Heart left ventricle (tissue), 16 donors: ENCODE measurements at places on chromosomes 12 and 14. TPM values are rescaled to one million over a fixed set of nuclear protein-coding genes. Genes with fewer than 3 reads are reported as not detected.
A peak's percentile ranks its signal among the peaks of the same experiment; 100 is the strongest.

- no peak for DNase-seq
- H3K27me3 ChIP-seq: no peaks in the 10 kb centered on the region
- no peaks in the 10 kb centered on the region for H3K4me1 ChIP-seq
Observed at GRCh38 chr12:82841487-82841904, 154.8 kb downstream of the TMTC2 start.

Gene PLEKHH1
- total RNA-seq: 6.0 TPM

GRCh38 chr12:106001837-106002218, 136.9 kb downstream of the NUAK1 start:
- H3K4me1 ChIP-seq: no peaks in the 10 kb centered on the region
- no peak overlapping the region for H3K27ac ChIP-seq
- no peaks in the 10 kb centered on the region for H3K27me3 ChIP-seq
- H3K4me3 ChIP-seq: no peak overlapping the region
- DNase-seq: no peak

Gene TEX22
- total RNA-seq: not detected

Gene WNT1
- total RNA-seq: not detected

Gene LTB4R2
- total RNA-seq: 3.8 TPM

- H3K4me3 ChIP-seq: peak overlapping the region; percentile 98
- DNase-seq: no peak
- H3K4me1 ChIP-seq: peaks cover 45% of the 10 kb centered on the region
- no peaks in the 10 kb centered on the region for H3K27me3 ChIP-seq
Observed at GRCh38 chr14:58297412-58297761, 968 bp upstream of the ARID4A start.

Gene KLRC2
- total RNA-seq: not detected

GRCh38 chr14:49975276-49975675, 82.4 kb downstream of the ARF6 start:
- no peak overlapping the region for H3K27ac ChIP-seq
- H3K27me3 ChIP-seq: no peaks in the 10 kb centered on the region
- DNase-seq: no peak
- no peak overlapping the region for H3K4me3 ChIP-seq

Gene MYH7
- total RNA-seq: 18,310 TPM

Gene TAS2R8
- not detected for total RNA-seq

- no peak overlapping the region for H3K4me3 ChIP-seq
- H3K27me3 ChIP-seq: no peaks in the 10 kb centered on the region
- H3K27ac ChIP-seq: no peak overlapping the region
- no peaks in the 10 kb centered on the region for H3K36me3 ChIP-seq
- H3K4me1 ChIP-seq: no peaks in the 10 kb centered on the region
Observed at GRCh38 chr12:119808441-119808840, 68.7 kb downstream of the CIT start.

DNA sequence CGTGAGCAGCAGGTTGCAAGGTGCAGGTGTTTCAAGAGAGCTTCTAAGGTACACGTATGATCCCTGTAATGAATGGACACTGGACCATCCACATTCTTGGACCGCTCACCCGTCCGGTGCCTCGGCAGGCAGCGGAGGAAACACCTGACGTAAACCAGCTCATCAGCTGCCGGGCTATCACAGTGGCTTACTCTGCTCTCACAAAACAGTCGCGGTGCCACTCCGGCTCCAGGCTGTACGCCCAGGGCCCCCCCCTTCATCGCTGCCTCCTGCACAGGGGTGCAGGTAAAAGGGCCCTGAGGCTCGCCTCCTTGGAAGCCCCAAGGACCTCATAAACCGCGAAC, 436 bp downstream of the VPS33A start:
- peak; percentile 28 for DNase-seq
- peaks cover 14% of the 10 kb centered on the region for H3K4me1 ChIP-seq
- no peaks in the 10 kb centered on the region for H3K27me3 ChIP-seq
- peak overlapping the region; percentile 92 for H3K27ac ChIP-seq

Gene ERP27
- 0.14 TPM for total RNA-seq

GRCh38 chr12:115528466-115528865, 749.0 kb downstream of the MED13L start:
- DNase-seq: no peak
- no peak overlapping the region for H3K4me3 ChIP-seq
- no peaks in the 10 kb centered on the region for H3K27me3 ChIP-seq
- H3K36me3 ChIP-seq: no peaks in the 10 kb centered on the region
- no peaks in the 10 kb centered on the region for H3K4me1 ChIP-seq

DNA sequence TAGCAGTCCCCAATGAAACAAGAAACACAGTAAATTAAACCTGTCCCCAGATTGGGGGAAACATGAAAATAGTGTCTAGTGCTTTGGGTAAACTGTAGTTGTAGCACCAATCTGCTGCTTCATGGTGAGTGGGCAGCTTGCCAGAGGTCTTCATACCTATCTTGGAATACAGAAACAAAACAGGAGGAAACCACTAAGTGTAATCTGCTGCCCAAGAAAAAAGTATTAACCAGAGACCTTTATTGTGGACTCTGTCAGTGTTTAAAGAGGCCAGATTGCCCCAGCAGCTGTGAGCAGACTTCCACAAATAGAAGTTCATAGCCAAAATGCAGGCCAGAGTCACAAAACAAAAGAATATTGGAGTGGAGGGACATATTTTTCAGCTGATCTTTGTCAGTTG, 2.3 kb downstream of the ISCU start:
- H3K4me3 ChIP-seq: no peak overlapping the region
- peaks cover 58% of the 10 kb centered on the region for H3K4me1 ChIP-seq
- peaks cover 35% of the 10 kb centered on the region for H3K36me3 ChIP-seq
- H3K27ac ChIP-seq: peak overlapping the region; percentile 47
- no peaks in the 10 kb centered on the region for H3K27me3 ChIP-seq
- no peak for DNase-seq

DNA sequence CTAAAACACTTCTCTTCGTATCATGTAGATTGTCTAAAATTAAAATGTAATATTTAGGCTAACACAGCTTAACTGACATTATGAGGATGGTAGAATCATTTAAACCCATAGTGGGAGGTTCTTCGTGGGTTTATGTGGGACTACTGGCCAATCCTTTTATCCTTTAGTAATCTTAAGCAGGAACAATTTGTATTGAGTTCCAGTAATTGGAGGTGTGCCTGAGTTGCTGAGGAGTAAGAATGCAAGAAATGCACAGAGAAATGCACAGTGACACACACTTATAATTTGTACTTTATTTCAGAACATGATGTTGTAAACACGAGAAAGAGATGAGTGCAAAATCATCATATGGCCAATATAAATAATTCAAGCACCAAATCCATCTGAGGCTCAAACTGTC, 22.3 kb downstream of the OTOGL start:
- H3K4me3 ChIP-seq: no peak overlapping the region
- peaks cover 16% of the 10 kb centered on the region for H3K4me1 ChIP-seq
- no peaks in the 10 kb centered on the region for H3K36me3 ChIP-seq
- DNase-seq: no peak
- no peaks in the 10 kb centered on the region for H3K27me3 ChIP-seq

Gene CCDC198
- total RNA-seq: not detected
